ENCODE measurements at places on chromosomes 2 and 18.

DNA sequence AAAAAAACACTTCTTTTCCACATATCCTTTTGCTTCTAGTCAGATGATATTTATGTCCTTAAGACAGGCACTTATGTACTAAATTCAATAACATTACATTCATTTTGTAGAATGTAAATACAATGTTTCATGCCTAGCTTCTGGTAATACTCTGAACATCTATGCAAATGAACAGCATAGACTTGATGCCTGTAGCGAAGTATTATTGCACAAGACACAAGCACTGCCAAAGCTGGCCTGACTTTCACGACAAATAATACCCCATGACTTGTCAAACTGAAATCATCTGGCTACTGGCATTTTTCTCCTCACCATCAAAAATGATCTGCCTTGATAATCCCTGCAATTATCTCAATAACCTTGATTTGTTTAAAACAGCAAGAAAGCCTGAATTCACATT, 101.3 kb downstream of the L3MBTL4 start:
- no peak overlapping the region for H3K27ac ChIP-seq
- H3K27me3 ChIP-seq, result no peaks in the 10 kb centered on the region
- peaks cover 27% of the 10 kb centered on the region for H3K36me3 ChIP-seq
- no peaks in the 10 kb centered on the region for H3K4me1 ChIP-seq

DNA sequence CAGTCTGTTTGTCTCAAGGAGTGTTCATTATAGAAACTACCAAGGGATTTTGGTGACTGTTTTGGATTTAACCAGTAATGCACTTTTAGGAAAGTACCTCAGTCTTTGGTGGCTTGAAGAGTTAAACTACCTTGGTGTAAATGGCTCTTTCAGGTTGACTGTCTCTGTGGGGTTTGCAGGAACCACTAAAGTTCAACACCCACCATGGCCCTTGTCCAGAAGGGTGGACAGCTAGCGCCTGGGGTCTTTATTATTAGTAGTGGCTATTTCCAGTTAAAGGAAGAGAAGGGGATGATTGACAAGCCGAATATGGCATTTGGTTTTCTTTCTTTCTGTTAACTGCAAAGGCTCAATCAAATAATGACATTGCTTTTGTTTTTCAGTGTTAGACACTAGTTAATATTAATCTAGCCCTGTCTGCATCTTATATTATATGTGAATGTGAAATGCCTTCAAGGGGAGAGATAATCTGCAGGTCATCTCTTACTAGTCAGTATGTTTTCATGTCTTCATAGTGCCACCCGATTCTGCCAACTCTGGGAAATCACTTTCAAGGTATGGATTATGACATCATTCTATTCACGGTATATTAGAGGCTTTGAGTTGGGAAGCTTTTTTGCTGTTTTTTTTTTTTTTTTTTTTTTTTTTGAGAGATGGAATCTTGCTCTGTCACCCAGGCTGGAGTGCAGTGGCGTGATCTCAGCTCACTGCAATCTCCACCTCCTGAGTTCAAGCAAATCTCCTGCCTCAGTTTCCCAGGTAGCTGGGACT, 56.4 kb downstream of the MAP4K4 start:
- H3K27ac ChIP-seq, result no peak overlapping the region
- peaks cover 39% of the 10 kb centered on the region for H3K4me1 ChIP-seq
- no peak overlapping the region for H3K4me3 ChIP-seq
- H3K27me3 ChIP-seq, result no peaks in the 10 kb centered on the region
- no peak for DNase-seq
- no peaks in the 10 kb centered on the region for H3K36me3 ChIP-seq

DNA sequence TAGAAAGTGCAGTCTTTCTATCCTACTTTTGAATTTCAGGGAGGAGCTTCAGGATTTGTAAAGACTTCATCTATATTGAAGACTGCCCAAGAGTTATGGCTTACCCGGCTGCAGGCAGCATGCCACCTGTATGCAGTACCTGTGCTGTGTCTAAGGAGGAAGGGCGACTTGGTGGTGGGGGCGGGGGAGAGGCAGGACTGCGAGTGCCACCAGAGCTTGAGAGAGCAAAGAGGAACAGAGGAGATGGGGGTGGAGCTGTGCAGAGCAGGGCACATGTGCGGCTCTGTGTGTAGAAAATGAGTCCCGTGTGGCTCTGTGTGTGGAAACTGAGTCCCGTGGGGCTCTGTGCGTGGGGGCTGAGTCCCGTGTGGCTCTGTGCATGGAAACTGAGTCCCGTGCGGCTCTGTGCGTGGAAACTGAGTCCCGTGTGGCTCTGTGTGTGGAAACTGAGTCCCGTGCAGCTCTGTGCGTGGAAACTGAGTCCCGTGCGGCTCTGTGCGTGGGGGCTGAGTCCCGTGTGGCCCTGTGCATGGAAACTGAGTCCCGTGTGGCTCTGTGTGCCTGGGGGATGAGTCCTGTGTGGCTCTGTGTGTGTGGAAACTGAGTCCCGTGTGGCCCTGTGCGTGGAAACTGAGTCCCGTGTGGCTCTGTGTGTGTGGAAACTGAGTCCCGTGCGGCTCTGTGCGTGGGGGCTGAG, 43.2 kb downstream of the LDLRAD4 start:
- H3K27me3 ChIP-seq, result no peaks in the 10 kb centered on the region
- peak overlapping the region; percentile 80 for H3K27ac ChIP-seq
- no peak overlapping the region for H3K4me3 ChIP-seq
- no peak for DNase-seq
- H3K4me1 ChIP-seq, result peaks cover 82% of the 10 kb centered on the region
- H3K36me3 ChIP-seq, result no peaks in the 10 kb centered on the region

- peaks cover 25% of the 10 kb centered on the region for H3K4me1 ChIP-seq
- H3K36me3 ChIP-seq, result no peaks in the 10 kb centered on the region
- H3K27ac ChIP-seq, result no peak overlapping the region
- no peak overlapping the region for H3K4me3 ChIP-seq
- no peaks in the 10 kb centered on the region for H3K27me3 ChIP-seq
Observed at GRCh38 chr2:127405255-127405610, 13.0 kb upstream of the PROC start.

- no peaks in the 10 kb centered on the region for H3K27me3 ChIP-seq
- peak overlapping the region; percentile 99 for H3K27ac ChIP-seq
- peaks cover 32% of the 10 kb centered on the region for H3K4me1 ChIP-seq
- H3K36me3 ChIP-seq, result peaks cover 22% of the 10 kb centered on the region
Observed at GRCh38 chr2:74457549-74458131, 598 bp upstream of the WBP1 start.

GRCh38 chr18:10234281-10234680, 220.2 kb upstream of the APCDD1 start:
- no peaks in the 10 kb centered on the region for H3K27me3 ChIP-seq
- H3K4me3 ChIP-seq, result no peak overlapping the region
- H3K27ac ChIP-seq, result peak overlapping the region; percentile 0
- H3K4me1 ChIP-seq, result peaks cover 16% of the 10 kb centered on the region

DNA sequence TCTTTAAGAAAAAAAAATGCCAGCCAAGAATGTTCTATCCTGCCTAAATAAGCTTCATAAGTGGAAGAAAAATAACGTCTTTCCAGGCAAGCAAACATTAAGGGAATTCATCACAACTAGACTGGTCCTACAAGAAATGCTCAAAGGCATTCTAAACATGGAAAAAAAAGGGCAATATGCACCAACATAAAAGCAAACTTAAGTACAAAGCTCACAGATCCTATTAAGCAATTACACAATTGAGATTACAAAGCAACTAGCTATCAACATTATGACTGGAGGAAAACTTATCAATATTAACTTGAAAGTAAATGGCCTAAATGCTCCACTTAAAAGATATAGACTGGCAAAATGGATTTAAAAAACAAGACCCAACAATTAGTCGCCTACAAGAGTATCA, 240.6 kb upstream of the CTAGE1 start:
- H3K4me1 ChIP-seq, result no peaks in the 10 kb centered on the region
- H3K27ac ChIP-seq, result no peak overlapping the region
- no peak for DNase-seq
- H3K4me3 ChIP-seq, result no peak overlapping the region

GRCh38 chr2:27081984-27082772, 3.8 kb downstream of the EMILIN1 start:
- peaks cover 32% of the 10 kb centered on the region for H3K4me1 ChIP-seq
- DNase-seq, result no peak
- no peak overlapping the region for H3K4me3 ChIP-seq
- peak overlapping the region; percentile 98 for H3K27ac ChIP-seq
- no peaks in the 10 kb centered on the region for H3K27me3 ChIP-seq

- H3K27ac ChIP-seq, result no peak overlapping the region
- no peak overlapping the region for H3K4me3 ChIP-seq
- H3K4me1 ChIP-seq, result no peaks in the 10 kb centered on the region
- H3K36me3 ChIP-seq, result no peaks in the 10 kb centered on the region
Observed at GRCh38 chr18:1530650-1531049, 626.0 kb downstream of the ADCYAP1 start.

DNA sequence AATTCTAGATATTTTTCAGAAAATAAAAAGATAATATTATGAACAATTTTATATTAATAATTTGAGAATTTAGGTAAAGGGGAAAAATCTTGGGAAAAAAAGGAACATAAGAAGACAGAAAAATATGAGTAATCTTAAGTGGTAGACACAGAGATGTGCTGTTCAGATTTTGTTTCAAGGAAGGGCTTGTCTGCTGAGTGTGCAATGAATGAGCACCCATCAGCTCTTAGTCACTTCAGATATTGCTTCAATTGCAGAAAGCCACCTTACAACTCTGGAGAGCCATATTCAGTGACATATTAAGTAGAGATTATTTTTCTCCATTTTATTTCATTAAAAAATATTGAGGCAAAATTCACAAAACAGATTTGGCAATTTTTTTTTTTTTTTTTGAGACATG, 282.0 kb upstream of the CHST9 start:
- H3K4me3 ChIP-seq, result no peak overlapping the region
- H3K27me3 ChIP-seq, result no peaks in the 10 kb centered on the region
- H3K27ac ChIP-seq, result no peak overlapping the region
- H3K36me3 ChIP-seq, result no peaks in the 10 kb centered on the region

- peaks cover 5% of the 10 kb centered on the region for H3K27me3 ChIP-seq
- no peak overlapping the region for H3K4me3 ChIP-seq
- no peak for DNase-seq
- H3K4me1 ChIP-seq, result peaks cover 10% of the 10 kb centered on the region
Observed at GRCh38 chr2:237312021-237312755, 101.8 kb downstream of the COL6A3 start.

GRCh38 chr2:16050908-16051489, 110.6 kb downstream of the MYCN start:
- H3K4me1 ChIP-seq, result no peaks in the 10 kb centered on the region
- H3K27me3 ChIP-seq, result no peaks in the 10 kb centered on the region
- H3K4me3 ChIP-seq, result no peak overlapping the region
- no peaks in the 10 kb centered on the region for H3K36me3 ChIP-seq

DNA sequence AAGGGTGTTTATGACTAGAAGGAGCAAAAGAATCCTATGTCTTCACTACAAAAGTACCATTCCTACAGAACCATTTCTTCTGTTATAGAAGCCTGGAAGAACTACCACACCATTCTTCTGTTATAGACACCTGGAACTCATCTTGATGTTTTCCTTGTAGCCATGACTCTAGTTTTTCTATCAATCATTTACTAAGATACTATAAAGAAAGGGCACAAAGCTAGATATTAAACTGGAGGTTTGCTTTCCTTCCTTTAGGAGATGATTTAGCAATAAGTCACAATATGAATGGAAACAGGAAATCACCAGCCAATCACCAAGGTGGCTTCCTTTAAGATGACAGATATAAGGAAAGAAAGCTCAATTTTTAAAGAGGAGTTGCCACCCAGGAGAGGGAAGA, 100.3 kb upstream of the NEUROD1 start:
- H3K4me3 ChIP-seq, result no peak overlapping the region
- no peak overlapping the region for H3K27ac ChIP-seq
- peaks cover 19% of the 10 kb centered on the region for H3K4me1 ChIP-seq
- H3K36me3 ChIP-seq, result no peaks in the 10 kb centered on the region
- DNase-seq, result no peak

DNA sequence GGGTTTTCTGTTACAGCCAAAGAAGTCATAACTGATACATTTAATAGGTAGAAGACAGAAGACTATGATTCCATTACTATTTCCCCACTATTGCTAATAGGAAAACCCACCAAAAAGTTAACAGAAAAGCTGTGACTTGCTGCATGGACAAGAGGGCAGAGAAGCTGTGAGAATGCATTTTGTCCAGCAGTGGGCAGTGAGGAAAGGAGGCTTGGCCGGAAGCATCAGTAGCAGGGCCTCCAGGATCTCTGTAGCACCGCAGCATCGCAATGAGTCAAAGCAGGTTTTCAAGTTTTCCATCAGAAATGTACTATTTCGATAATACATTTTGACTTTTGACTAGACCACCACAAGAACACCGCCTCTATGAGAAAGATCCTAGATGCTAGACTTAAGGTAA, 24.9 kb downstream of the MYO5B start:
- H3K27ac ChIP-seq, result no peak overlapping the region
- H3K27me3 ChIP-seq, result no peaks in the 10 kb centered on the region
- no peak overlapping the region for H3K4me3 ChIP-seq
- no peaks in the 10 kb centered on the region for H3K36me3 ChIP-seq
- no peaks in the 10 kb centered on the region for H3K4me1 ChIP-seq

DNA sequence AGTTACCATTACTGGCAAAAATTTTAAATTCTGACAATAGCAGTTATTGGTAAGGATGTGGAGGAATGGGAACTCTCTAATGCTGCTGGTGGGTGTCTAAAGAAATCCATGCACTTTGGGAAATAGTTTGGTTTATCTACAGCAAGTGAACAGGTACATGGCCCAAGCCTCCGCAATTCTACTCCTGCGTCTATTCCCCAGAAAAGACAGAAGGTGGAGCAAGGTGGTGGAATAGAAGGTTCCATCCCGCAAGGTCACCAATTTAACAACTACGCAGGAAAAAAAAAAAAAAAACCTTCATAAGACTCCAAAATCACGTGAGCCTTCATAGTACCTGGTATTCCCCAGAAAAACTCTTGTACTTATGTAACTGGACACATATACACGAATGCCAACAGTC, 6.5 kb downstream of the CFAP65 start:
- no peak overlapping the region for H3K27ac ChIP-seq
- no peak for DNase-seq
- no peaks in the 10 kb centered on the region for H3K36me3 ChIP-seq
- H3K4me1 ChIP-seq, result no peaks in the 10 kb centered on the region

DNA sequence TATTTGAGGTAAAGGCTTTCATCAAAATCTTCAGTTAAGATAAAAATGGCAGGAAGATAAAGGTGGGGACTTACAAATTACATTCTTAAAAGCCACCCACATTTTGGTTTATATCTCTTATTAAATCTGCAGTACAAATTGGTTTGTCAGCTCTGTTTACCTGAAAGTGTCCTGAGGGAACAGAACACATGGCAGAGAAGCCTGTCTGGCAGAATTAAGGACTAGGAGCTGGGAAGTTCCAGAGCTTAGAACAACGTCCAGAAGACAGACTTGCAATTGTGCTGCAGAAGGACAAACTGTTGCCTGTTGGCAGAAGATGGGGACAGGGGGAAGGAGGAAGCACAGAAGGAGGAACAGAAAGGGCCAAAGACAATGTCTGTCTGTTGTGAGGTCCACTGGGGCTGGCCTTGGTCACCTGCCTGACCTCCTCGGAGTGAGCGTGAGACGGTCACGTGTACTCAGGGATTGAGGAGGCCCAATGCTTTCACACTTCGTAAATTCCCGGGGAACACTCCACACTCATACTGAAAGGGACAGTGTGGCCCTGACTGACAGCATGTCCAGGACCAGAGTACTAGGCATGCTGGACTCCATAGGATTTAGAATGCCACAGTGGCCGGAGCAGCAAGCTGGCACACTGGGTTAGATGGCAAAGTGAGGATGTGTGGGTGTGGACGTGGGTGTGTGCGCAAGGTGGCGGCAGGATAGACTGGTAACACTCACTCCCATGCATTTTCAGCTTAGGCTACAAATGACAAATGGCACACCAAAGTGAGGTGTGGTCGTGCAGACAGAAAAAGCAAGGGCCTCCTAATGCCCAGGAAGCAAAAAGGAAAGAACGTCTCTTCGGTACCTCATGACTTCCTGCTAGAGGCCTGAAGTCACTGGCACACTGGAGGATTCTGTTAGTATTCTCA, 210.9 kb upstream of the REV1 start:
- H3K4me1 ChIP-seq, result peaks cover 52% of the 10 kb centered on the region
- DNase-seq, result no peak
- no peak overlapping the region for H3K4me3 ChIP-seq
- H3K27ac ChIP-seq, result no peak overlapping the region
- no peaks in the 10 kb centered on the region for H3K27me3 ChIP-seq
